ENCODE measurements at places on chromosomes 16 and 17. TPM values are rescaled to one million over a fixed set of nuclear protein-coding genes. Genes with fewer than 3 reads are reported as not detected.

The CRYBA1 gene
- total RNA-seq: not detected

GRCh38 chr17:77165577-77165976 is 24.8 kb downstream of the SEC14L1 start:
- no peak for DNase-seq

The SULT1A2 gene
- 6.4 TPM for total RNA-seq

- DNase-seq: peak; percentile 79
Observed at GRCh38 chr17:74373838-74374606, 6.7 kb downstream of the GPR142 start.

DNA sequence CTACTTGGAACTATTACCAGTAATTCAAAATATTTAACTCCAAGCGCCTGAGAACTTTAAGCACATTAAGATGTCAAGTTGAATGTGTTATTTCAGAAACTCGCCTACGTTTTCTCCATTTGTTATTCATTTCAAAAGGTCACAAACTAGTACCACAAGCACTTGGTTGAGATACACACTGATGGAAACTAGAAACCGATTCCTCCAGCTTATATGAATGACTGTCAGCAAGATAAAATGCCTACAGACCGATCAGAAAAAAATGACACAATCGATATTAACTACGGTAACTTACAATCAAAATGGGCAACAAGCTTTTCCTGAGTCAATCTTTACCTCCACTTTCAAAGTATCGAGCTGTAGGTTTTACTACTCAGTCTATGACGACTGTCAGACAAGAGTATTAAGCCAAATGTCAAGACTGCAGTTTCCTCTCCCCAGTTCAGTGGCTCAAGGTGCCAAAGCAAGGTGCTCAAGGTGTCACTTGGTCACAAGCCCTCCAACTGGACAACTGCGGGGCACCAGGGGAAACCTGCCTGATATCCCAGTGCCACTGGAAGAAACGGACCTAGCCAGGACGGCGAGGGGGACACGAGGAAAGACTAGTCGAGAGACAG is 678 bp downstream of the SRP68 start:
- DNase-seq: no peak

The NPIPB2 gene
- total RNA-seq: 8.4 TPM

DNA sequence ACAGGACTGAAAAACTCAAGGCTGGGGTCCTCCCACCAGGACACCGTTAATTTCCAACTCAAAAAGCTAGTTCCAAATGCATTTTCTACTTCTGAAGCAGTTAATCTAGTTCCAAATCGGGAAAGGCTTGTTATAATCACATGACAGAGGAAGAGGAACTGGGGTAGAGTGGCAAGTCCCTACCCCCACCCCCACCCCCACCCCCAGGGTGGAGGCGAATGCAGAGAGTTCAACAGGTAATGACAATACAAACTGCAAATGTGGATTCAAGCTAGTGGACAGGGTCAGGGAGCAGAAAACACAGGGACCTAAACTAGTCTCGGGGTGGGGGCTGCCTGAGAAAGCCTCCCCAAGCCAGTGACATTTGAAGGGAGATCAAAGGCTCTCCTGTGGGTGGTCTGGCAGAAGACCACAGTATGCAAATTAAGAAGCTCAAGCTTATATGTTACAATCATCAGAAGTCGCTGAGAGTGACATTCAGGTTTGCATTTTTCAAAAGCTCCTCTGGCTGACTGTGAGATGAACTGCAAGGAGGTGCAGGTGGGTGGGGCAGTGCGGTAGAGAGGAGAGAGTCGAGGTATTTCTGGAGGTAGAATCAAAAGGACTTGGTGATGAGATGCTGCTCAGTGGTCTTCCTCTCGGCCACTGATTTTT is 56.4 kb upstream of the SLC25A19 start:
- DNase-seq: peak; percentile 18

GRCh38 chr17:13939222-13939621 is 130.1 kb upstream of the COX10 start:
- DNase-seq: no peak

The FN3K gene
- 16.1 TPM for total RNA-seq

The KCNJ12 gene
- total RNA-seq: 6.6 TPM

DNA sequence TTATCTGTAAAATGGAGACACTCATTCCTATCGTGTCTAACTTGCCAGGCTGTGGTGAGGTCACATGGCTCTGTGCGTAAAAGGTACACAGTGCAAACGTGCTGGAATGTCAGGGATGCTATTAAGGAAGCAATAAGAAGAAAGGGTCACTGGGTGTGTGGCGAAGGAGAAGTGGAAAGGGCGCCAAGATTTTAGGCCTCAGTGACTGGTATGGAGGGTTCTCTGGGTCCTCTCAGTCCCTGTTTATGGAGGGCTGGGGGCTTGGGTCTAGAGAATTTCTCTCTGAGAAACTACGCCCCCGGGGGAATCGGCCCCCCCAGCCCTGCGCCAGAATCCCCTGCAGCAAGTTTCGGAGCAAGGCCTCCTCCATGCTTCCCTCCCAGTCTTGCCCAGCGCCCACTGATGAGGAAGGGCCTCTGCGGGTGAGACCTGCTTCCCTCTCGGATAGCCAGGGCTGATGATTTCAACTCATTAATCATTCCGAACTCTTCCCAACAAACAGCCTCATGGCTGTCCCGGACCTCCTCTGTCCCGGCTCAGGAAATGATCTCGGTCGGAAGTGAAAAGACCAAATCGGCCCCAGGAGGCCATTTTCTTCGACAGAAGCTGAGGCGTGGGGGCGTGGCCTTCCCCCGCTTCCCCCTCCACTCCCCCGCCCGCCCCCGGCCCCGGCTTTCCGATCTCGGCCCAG is 1.2 kb upstream of the HEXIM1 start:
- peak; percentile 88 for DNase-seq

The GLIS2 gene
- 25.5 TPM for total RNA-seq

The PRAC2 gene
- not detected for total RNA-seq

DNA sequence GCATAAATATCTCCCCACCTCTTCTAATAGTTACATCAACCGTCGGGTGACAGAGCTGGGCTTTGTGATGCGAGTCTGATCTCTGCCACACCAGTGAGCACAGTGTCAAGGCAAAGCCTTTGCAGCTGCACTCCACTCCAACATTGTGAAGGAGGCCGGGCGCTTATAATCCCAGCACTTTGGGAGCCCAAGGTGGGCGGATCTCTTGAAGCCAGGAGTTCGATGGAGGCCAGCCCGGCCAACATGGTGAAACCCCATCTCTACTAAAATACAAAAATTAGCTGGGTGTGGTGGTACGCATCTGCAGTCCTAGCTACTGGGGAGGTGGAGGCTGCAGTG is 18.9 kb downstream of the CYB5D2 start:
- no peak for DNase-seq

The CRHR1 gene
- total RNA-seq: not detected

The NPIPA1 gene
- 90.0 TPM for total RNA-seq

DNA sequence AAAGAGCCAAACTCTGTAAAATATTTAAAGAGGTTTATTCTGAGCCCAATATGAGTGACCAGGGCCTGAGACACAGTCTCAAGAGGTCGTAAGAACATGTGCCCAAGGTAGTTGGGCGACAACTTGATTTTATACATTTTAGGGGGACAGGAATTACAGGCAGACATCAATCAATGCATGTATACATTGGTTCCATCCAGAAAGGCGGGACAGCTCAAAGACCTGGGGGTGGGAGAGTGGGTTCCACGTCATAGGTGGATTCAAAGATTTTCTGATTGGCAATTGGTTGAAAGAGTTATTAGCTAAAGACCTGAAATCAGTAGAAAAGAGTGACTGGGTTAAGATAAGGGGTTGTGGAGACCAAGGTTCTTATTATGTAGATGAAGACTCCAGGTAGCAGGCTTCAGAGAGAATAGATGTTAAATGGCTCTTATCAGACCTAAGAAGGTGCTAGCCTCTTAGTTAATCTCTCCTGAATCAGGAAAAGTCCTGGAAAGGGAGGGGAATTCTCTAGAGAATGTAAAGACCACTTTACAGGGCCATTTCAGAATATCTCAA is 32.4 kb downstream of the HSBP1 start:
- DNase-seq: no peak

DNA sequence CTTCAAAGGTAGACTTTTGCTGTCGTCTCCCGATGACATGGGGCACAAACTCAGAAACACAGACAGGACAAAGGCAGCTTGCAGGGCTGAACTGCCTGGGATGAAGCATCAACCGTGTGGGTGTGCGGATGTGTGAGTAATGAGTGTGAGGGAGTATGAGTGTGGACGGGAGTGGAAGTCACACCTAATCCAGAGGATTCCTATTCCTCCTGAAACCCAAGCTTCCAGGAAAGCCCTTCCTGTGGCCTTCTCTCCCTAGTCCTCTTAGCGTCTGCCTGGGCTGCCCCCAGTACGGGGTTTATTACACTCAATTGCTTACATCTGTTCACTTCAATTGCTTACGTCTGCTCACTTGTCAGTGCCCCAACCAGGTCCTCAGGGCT is 2.3 kb upstream of the IL4R start:
- no peak for DNase-seq

DNA sequence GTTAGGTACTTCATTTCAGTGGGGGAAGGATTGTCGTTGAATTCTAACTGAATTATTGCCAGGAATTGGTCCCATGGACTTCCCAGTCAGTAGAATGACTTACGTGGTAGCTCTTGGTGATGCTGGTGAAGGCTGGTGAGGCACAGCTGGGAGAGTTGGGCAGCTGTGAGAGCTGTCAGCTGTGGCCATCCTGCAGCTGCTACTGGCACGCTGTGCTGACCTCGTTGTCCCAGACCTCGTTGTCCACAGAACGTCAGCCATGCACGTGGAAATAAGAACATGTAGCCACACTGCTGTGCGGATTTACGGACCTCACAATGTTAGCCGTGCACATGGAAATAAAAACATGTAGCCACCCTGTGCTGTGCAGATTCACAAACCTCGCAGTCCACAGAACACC is 102.3 kb downstream of the NPIPB11 start:
- DNase-seq: no peak

DNA sequence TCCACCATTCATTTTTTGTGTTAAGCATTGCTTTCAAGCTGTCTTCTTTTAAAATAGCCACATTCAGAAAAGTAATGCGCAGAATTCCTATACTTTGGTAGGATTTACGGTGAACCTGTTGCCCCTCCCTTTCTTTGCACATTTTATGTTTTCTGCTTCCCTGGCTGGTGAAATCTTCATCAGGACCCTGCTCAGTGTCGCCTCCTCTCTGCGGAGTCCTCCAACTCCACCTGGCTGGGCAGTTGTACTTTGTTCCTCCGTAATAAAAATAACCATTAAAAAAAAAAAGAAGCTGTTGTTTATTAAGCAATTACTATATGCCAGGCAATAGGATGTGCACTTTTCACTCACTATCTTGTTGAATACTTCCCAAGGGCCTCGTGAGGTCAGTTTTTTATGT is 2.9 kb downstream of the UMOD start:
- DNase-seq: no peak

DNA sequence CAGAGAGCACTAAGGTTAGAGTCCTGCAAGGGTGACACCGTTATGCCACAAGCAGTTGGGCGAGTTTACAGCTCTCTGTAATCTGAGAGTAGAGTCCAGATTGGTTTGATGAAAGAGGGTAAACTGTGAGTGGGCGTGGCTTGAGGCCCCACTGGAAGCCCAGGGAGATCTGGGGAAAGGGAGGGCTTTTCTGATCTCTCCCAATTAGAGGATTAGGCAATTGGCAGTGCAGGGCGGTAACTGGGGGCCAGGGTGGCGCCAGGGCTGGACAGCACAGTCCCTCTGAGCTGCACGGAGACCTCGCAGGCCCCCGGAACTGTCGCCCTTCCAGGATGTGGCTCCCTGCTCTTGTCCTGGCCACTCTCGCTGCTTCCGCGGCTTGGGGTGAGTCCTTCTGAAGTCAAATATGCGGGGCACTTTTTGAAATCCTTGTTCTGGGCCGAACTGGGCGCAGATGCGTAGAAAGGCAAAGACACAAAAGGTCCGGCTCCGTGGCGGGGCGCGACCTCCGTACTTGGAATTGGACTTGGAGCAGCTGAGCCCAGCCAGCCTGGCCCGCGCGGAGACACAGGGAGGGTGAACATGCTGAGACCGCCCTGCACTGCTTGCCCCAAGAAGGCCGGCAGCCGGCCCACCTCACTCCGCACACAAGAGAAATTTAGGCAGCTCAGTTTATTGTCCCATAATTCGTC is 72.4 kb downstream of the CES1 start:
- DNase-seq: peak; percentile 91

GRCh38 chr17:62321451-62321850 is 58.9 kb upstream of the EFCAB3 start:
- no peak for DNase-seq

The TNP2 gene
- not detected for total RNA-seq

DNA sequence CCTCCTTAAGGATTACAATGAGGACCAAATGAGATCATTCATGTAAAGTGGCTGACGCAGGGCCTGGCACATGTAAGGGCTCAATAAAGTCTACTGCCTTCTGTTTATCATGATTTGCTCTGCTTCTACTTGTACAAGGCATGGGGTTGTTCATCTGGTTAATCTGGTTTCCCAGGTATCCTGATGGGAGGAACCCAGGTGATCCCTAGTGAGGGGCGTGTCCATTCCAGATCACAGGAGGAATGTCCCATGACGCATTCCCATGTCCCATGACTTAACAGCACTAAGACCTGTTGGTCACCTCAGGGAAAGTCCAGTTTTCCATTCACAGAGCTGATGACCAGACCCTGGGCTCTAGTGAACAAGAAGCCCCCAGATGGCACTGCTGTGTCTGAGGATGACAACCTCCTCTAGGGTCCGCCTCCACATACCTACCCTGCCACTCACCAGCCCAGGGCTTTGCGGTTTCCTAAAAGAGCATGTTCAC is 11.5 kb upstream of the TPPP3 start:
- peak; percentile 87 for DNase-seq

- DNase-seq: no peak
Observed at GRCh38 chr17:2701161-2701995, 10.2 kb downstream of the CLUH start.

- no peak for DNase-seq
Observed at GRCh38 chr17:57834146-57834741, 15.6 kb downstream of the MRPS23 start.

GRCh38 chr16:54931120-54932014 is 702 bp downstream of the IRX5 start:
- peak; percentile 27 for DNase-seq

- DNase-seq: no peak
Observed at GRCh38 chr17:55926276-55926990, 175.6 kb downstream of the PCTP start.

DNA sequence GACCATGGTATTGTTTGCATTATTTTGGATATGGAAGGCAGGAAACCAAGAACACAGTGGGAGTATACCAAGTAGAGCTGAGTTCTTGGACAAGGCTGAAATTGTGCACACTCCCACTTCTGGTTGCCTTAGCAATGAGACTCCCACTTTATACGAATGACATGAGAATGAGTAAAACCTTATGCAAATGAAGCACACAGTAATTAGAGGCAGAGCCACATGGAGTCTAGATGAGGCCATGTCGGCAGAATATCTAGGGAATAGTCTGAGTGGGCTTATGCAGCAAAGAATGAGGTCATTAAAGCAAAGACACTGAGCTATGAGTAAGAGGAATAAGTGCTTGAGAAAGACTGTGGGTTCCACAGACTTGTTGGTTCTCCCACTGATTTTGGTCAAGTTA is 178.7 kb downstream of the GRIN2A start:
- DNase-seq: no peak

DNA sequence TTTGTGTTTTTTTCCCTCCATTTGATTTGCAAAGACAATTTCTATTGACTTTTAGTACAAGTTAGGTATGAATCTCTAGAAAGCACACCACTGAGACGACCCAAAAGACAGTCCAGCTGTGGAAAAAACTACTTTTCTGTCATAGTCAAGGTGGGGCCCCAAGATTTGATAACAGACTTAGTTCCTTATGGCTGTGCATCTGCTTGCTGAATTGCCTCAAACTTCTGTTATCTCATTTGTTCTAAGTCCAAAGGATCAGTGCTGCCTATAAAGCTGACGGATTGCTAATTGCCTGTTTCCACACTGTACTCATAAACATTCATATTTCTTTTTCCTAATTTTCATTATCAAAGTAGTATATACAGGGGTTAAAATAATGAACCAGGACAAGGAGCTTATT is 180.8 kb downstream of the SPECC1 start:
- DNase-seq: no peak
